ENCODE measurements at places on chromosomes 6 and 20.

DNA sequence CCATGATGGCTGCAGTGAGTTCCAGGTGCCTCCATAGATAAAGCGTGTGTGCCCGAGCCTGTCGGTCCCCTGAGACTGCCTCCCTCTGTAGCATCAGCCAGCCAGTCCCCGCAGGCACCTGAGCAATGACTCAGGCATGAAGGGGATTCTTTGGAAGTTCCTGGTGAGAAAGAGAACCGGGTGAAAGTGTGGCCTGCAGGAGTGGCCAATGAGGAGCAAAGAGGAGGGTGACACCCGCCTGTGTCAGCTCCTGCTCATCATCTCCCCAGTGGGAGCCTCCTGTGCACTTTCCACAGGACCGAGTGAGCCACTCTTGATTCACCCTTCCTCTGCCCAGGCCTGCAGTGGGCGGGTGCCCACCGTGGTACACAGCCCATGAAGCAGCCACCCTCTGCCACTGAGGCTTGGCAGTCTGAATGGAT is 71.2 kb upstream of the PTPN1 start:
- no peak for DNase-seq

DNA sequence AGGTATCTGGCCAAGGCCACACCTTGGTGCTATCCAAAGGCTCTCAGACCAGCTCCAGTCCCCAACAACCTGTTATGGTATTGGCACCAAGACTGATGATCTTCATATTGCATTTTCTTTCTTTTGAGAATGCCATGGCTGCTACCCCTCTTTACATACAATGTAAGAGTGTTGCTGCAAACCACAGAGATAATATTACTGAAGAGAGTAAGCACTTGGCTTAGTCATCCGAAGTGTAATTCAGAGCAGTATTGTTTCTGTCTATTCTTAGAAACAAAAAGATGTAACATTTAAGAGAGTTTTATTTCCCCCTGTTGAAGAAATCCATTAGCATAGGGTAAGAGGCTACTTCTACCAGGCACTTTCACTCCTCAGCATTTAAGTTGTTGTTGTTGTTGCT is 212.5 kb downstream of the C6orf118 start:
- no peak for DNase-seq

DNA sequence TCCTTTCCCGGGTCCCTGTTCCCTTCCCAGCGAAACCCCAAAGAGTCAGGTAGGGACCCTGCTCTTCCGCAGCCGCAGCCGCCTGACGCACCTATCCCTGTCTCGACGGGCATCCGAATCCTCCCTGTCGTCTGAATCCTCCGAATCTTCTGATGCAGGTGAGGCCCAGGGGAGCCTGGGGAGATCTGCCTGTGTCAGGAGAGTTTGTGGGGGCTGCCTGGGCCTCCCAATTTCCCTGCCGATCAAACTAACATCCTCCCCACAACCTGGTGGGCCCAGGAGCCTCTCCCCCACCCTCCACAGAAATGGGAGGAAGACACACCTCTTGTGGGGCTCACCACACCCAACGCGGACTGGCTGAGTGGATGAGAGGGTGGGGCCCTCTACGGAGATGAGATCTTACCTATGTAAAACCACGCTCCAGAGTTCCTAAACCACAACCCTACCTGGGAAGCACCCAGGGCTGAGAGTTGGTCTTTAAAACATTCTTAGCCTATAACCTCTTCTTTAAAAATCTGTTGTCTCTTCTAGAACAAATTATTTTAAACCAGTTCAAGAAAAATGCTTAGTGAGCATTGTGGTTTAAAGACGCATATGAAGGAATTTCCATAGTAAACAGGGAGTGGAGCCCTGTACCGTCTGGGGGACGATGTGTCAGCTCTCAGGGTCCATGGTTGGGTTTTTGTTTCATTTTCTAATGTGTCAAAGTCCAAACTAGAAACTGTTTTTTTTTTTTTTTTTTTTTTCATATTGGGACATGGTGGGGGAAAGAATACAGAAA is 1.7 kb downstream of the CDC25B start:
- DNase-seq = no peak

GRCh38 chr6:142233945-142234682 is 67.7 kb upstream of the ADGRG6 start:
- DNase-seq = no peak

GRCh38 chr20:1363522-1363921 is 29.3 kb downstream of the FKBP1A start:
- no peak for DNase-seq

Measured in effector memory CD8-positive, alpha-beta T cell (primary cell).